ENCODE measurements at places on chromosomes 1 and 21. TPM values are rescaled to one million over a fixed set of nuclear protein-coding genes. Genes with fewer than 3 reads are reported as not detected.

TNFRSF14 gene
- total RNA-seq, result 8.5 TPM

HHAT gene
- 9.0 TPM for total RNA-seq

- DNase-seq, result no peak
Observed at GRCh38 chr1:40036574-40036973, 4.0 kb upstream of the CAP1 start.

GRHL3 gene
- total RNA-seq, result 194 TPM

TDRD10 gene
- not detected for total RNA-seq

GRCh38 chr1:174157157-174157806, 2.0 kb upstream of the RABGAP1L start:
- no peak for DNase-seq

DNA sequence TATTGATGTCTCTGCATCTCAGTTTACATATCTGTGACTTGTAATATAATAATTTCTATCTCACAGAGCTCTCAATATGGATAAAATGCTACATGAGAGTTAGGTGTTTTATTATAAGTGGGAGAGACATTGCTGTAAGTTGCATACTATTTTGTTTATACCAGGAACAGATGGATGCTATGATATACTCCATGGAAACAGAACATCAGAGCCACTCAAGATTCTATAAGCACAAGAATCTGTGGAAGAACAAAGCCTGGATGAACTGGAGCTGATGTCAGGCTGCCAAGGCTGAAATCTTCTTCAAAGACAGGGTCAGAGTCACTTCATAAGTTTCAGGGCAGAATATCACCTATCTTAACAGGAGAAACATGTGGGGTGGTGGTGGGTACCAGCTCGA, 30.2 kb downstream of the DUSP10 start:
- DNase-seq, result no peak

DNA sequence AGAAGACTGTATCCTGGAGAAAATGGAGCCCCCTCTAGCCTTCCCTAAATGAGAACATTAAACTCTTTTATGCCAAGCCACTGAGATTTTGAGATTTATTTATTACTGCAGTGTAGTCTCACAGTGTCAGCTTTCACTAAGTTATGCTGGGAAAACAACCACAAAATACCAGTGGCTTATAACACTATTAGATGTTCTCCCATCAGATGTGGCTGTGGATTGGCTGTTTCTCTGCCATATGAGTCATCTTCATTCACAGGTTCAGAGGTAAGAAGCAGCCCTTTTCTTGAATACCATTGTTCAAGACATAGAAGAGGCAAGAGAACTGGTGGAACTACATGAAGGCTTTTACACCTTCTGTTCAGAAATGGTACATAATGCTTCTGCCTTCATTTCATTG, 32.1 kb upstream of the ST6GALNAC5 start:
- no peak for DNase-seq

GRCh38 chr1:28233264-28233606, 406 bp upstream of the DNAJC8 start:
- no peak for DNase-seq

- DNase-seq, result no peak
Observed at GRCh38 chr1:111586112-111586511, 33.5 kb upstream of the RAP1A start.

CIART gene
- total RNA-seq, result 1.4 TPM

LCE3A gene
- not detected for total RNA-seq

GRCh38 chr1:10253755-10254154, 43.4 kb downstream of the KIF1B start:
- no peak for DNase-seq

RIMS3 gene
- 4.2 TPM for total RNA-seq

DNA sequence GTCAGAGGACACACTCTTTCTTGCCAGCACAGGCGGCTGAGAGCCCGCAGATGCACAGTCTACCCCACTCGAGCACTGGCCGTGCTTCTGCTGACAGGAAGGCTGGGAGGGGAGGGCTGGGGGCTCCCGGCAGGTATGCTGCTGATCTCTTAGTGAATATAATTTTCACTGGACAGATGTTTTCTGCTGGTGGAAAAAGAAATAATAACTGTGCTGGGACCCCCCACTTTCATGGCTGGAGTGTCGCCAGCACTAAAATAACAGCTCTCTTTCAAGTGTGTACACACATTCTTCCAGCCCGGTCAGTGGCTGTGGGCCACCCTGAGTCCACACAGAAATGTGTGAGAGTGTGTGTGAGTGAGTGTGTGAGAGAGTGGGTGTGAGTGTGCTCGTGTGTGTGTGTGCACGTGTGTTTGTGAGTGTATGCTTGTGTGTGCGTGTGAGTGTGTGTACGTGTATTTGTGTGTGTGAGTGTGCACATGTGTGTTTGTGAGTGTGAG, 167.7 kb upstream of the USP24 start:
- DNase-seq, result no peak

DNA sequence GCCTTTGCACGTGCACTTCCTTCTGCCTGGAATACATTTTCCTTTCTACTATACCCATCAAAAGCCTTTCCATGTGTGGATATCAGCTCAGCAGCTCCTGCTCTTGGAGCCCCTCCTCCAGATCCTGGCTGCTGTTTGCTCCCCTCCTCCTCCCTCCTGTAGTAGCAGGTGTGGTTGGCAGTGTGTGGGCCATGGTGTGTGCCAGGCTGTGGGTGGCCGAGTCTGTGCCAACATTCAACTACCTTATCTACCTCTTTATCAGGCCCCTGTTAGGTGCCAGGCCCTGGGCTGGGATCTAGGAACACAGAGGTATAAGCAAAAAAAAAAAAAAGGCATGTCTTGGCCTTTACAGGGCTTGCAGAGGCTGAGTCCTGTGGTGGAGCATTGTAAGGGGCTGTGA, 180.6 kb upstream of the JUN start:
- DNase-seq, result no peak

- DNase-seq, result no peak
Observed at GRCh38 chr1:170594066-170594626, 62.2 kb downstream of the GORAB start.

DNA sequence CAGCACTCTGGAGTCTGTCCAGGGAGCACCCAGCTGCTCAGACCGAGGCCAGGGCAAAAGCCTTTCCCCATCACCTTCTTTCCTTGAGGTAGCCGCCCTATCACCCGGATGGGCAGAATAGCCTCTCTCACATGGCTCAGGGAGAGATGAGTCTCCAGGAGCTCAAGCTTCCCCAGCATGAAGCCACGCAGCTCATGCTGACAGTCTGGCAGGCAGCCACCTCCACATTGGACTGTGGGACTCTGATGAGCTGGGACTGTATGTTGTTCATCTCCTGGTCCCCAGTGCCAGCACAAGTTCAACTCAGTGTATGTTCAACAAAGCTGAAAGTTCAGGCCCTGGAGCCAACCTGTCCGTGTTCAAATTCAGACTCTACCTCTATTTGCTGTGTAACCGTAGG, 75.2 kb upstream of the ZC3H12A start:
- no peak for DNase-seq

DNA sequence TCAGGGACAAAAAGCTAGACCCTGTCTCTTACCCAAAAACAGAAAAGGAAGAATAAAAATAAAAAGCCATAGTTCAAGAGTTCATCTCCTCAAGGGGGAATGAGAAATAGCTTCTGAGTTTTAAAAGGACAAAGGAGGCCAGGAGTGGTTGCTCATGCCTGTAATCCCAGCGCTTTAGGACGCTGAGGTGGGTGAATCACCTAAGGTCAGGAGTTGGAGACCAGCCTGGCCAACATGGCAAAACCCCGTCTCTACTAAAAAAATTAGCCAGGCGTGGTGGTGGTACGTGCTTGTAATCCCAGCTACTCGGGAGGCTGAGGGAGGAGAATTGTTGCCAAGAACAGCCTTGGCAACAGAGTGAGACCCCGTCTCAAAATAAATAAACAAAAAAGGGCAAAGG, 38.6 kb upstream of the CPLANE2 start:
- DNase-seq, result no peak

GRCh38 chr1:14980621-14981218, 172.8 kb upstream of the TMEM51 start:
- no peak for DNase-seq

INAVA gene
- total RNA-seq, result 37.6 TPM

FMN2 gene
- total RNA-seq, result 2.4 TPM

FCAMR gene
- total RNA-seq, result not detected

CFHR3 gene
- total RNA-seq, result 1.5 TPM

GRCh38 chr1:207810606-207811295, 58.9 kb downstream of the CD46 start:
- DNase-seq, result no peak

EXOSC10 gene
- 81.8 TPM for total RNA-seq

DNA sequence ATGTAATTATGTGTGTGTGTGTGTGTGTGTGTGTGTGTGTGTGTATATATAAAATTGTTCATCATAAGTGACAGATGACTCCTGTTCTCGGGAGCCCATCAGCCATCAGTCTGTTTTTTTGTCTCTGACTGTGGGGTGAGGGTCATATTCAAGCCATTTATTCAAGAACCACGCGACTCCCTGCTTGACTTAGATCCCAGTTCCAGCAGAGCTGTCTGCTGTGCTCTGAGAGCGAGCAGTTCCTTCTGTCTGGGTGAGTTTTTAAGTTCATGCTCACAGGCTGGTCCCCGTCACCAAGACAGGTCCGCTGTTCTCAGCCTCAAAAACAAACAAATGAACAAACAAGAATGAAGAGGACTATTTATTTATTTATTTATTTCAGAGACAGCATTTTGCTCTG, 18.3 kb upstream of the NPPB start:
- DNase-seq, result no peak

FMO4 gene
- total RNA-seq, result 2.5 TPM

- no peak for DNase-seq
Observed at GRCh38 chr21:25942135-25942534, 207.4 kb downstream of the GABPA start.

GRCh38 chr1:207890136-207890738, 20.7 kb downstream of the CD34 start:
- DNase-seq, result no peak

GRCh38 chr21:32001390-32001789, 128.6 kb downstream of the HUNK start:
- DNase-seq, result no peak

SAMSN1 gene
- total RNA-seq, result 6.0 TPM

- no peak for DNase-seq
Observed at GRCh38 chr1:58592522-58593134, 15.6 kb upstream of the TACSTD2 start.

DNA sequence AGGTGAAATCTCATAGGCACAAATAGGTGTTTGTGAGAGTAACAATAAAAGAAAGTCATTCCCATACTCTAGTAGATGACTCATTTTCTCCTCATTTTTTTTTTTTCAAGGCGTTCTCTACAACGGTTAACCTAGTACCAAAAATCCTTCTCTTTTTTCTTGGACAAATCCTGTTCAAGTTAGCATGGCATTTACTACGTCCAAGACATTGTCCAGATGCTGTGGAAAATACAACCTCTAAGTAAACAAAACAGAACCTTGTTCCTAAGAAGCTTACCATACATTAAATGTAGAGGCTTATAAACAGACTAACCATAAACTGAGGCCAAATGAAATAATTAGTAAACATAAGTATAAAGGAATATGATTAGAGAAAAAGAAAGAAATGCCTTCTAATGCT, 76.2 kb upstream of the RGS4 start:
- no peak for DNase-seq

- DNase-seq, result no peak
Observed at GRCh38 chr1:77545970-77546369, 136.5 kb downstream of the ZZZ3 start.

- no peak for DNase-seq
Observed at GRCh38 chr1:58439946-58440345, 106.6 kb downstream of the OMA1 start.

DARS2 gene
- 28.2 TPM for total RNA-seq

GRCh38 chr1:76763738-76764137, 103.5 kb upstream of the ST6GALNAC5 start:
- no peak for DNase-seq

- no peak for DNase-seq
Observed at GRCh38 chr1:231172411-231172810, 10.6 kb downstream of the TRIM67 start.

GRCh38 chr1:84973498-84974334, 23.2 kb downstream of the MCOLN2 start:
- no peak for DNase-seq

PTAFR gene
- 0.48 TPM for total RNA-seq

- DNase-seq, result no peak
Observed at GRCh38 chr1:27487966-27488884, 1.7 kb downstream of the WASF2 start.

DNA sequence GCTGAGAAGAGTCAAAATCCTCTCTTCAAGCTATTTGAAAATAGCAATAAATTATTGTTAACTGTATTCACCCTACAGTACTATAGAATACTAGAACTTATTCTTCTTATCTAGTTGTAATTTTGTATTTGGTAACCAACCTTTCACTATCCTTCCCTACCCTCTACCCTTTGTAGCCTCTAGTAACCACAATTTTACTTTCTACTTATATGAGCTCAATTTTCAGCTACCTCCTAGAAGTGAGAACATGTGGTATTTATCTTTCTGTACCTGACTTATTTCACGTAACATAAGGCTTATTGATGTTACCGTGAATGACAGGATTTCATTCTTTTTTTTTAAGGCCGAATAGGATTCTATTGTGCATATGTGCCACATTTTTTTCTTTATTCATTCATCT, 30.0 kb downstream of the ZC3H11B start:
- no peak for DNase-seq

GRCh38 chr1:54606096-54606989, 17.0 kb downstream of the FAM151A start:
- no peak for DNase-seq

DNA sequence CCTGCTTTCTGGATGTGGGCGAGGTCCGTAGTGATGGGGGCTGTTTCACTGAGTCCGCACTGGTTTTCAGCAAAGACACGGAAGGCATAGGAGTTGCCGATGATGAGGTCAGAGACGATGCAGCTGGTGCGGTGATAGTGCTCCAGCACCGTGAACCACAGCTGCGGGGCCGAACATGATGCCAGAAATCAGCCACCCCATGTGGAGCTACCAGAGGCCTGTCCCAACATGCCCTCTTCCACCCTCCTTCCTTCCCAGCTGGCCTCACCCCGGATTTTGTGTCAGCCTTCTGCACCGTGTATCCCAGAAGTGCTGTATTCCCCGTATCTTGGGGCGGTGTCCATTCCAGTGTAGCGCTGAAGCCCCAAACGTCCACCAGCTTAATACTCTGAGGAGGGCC, 10.0 kb downstream of the MYBPHL start:
- no peak for DNase-seq

DNA sequence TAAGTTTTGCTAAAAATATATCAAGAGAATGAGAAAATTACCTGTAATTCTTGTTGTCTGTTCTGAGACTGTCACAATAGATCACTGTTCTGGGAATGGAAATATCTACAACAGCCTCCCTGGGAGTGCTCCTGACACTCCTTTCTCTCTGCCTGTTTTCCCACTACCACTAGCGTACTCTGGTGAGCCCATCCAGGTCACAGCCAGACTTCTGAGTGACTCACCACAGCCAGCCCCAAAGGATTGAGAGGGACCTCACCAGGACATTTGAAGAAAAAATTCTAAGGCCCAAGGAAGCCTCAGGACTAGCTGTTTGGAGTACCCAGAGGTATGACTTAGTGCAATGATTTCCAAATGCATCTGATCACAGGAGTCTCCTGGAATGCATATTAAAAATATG, 39.0 kb upstream of the TADA1 start:
- no peak for DNase-seq

GRCh38 chr1:201491896-201492511, 14.9 kb downstream of the CSRP1 start:
- DNase-seq, result no peak

GRCh38 chr1:209863766-209864485, 36.2 kb downstream of the UTP25 start:
- no peak for DNase-seq

Measured in type B pancreatic cell (in vitro differentiated cells).